ENCODE measurements at places on chromosomes 5 and 9. TPM values are rescaled to one million over a fixed set of nuclear protein-coding genes. Genes with fewer than 3 reads are reported as not detected.

GRCh38 chr9:34490760-34491159 is 32.0 kb downstream of the ENHO start:
- no peaks in the 10 kb centered on the region for H3K4me1 ChIP-seq
- no peaks in the 10 kb centered on the region for H3K36me3 ChIP-seq
- DNase-seq: no peak
- no peak overlapping the region for H3K27ac ChIP-seq

- peaks cover 5% of the 10 kb centered on the region for H3K4me1 ChIP-seq
- H3K27me3 ChIP-seq: peaks cover 23% of the 10 kb centered on the region
- no peak for DNase-seq
- no peaks in the 10 kb centered on the region for H3K36me3 ChIP-seq
Observed at GRCh38 chr5:149030392-149030791, 32.5 kb downstream of the SH3TC2 start.

The DELE1 gene
- 86.1 TPM for total RNA-seq

- H3K4me1 ChIP-seq: no peaks in the 10 kb centered on the region
- H3K27ac ChIP-seq: no peak overlapping the region
- DNase-seq: no peak
- no peaks in the 10 kb centered on the region for H3K36me3 ChIP-seq
Observed at GRCh38 chr5:21856987-21857386, 996.2 kb downstream of the CDH12 start.

The ELP1 gene
- total RNA-seq: 46.6 TPM

The VCAN gene
- total RNA-seq: 673 TPM

DNA sequence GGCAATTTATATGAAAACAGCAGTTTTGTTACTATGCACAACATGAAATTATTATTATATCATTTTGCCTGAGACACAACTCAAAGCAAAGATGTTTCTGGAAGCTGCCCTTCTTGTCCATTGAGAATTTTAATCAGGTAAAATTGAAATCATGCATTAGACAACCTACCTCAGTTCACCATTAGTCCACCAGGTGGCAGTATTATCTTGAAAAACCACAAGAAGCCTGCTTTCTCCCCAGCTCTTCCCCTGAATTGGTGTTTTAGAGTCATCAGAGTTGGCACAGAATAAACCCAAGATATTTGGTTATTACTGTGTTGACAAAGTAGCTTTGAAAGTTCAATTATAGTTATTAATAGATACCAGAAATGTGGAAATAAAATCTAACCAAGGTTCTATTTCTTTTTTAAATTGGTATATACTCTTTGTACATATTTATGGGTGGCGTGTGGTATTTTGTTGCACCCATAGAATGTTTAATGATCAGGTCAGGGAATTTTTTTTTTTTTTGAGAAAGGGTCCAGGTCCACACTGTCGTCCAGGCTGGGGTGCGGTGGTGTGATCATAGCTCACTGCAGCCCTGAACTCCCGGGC is 25.7 kb downstream of the UTP15 start:
- no peak overlapping the region for H3K4me3 ChIP-seq
- peak; percentile 44 for DNase-seq
- no peaks in the 10 kb centered on the region for H3K4me1 ChIP-seq

DNA sequence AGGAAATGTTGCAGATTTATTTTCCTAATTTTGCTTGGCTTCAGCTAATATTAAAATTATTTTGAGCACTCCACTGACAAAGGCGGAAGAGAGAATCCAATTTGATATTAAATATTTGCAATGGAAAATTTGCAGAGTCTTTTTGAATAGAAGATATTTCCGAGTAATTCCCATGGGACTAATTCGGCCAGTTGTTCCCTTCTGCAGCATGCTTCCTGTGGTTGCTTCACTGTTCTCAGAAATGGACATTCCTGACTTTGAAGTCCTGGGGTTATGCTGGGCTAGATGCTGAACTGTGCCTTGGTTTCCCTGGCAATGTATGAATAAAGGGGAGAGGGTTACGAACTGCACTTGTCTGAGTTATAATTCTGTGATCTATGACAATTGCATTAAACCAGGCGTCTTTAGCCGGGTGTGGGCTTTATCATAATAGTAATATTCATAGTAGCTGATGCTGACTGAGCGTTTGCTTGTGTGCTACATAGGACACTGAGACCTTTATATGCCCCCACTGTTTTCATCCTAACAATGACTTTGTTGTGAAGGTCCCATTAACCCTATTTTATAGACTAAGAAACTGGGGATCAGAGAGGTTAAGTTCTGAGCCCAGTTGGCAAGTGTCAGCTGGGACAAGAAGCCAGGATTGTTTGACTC is 114.5 kb upstream of the SPRY4 start:
- no peak for DNase-seq
- H3K4me3 ChIP-seq: no peak overlapping the region
- peaks cover 7% of the 10 kb centered on the region for H3K27me3 ChIP-seq
- peaks cover 2% of the 10 kb centered on the region for H3K4me1 ChIP-seq

- DNase-seq: no peak
- no peaks in the 10 kb centered on the region for H3K36me3 ChIP-seq
- no peak overlapping the region for H3K4me3 ChIP-seq
- H3K27me3 ChIP-seq: peaks cover 62% of the 10 kb centered on the region
Observed at GRCh38 chr9:126750941-126751725, 53.7 kb upstream of the ZBTB43 start.

DNA sequence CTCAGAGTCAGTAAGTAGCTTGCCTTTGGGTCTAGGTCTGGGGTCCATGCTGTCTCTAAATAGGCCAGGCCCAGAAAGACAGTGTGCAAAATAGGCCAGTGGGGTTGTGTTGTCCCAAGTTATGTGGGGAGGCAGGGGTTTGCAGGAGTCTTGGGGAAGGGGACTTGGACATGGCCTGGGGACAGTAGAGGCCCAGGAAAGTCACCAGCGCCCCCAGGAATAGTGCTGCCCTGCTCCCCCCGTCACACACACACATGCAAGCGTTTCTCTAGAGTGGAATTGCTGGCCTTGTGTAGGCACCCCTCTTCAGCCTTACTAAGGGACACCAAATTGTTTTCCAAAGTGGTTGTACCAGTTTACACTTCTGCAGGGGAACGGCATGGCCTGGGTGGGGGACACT is 227.5 kb downstream of the PBX3 start:
- no peak for DNase-seq
- H3K27ac ChIP-seq: no peak overlapping the region
- H3K4me3 ChIP-seq: no peak overlapping the region
- H3K4me1 ChIP-seq: no peaks in the 10 kb centered on the region
- H3K27me3 ChIP-seq: no peaks in the 10 kb centered on the region
- peaks cover 1% of the 10 kb centered on the region for H3K36me3 ChIP-seq

- no peaks in the 10 kb centered on the region for H3K27me3 ChIP-seq
- peaks cover 18% of the 10 kb centered on the region for H3K36me3 ChIP-seq
- DNase-seq: no peak
- H3K4me1 ChIP-seq: peaks cover 14% of the 10 kb centered on the region
Observed at GRCh38 chr9:4838189-4838546, 45.4 kb downstream of the RCL1 start.

All from progenitor cell of endocrine pancreas (in vitro differentiated cells).